ENCODE measurements at places on chromosomes 2 and 18.

- no peak for DNase-seq
These were observed 122.4 kb upstream of the ZNF236 start for GRCh38 chr18:76699923-76700322.

- DNase-seq: no peak
These were observed 58.5 kb upstream of the TWIST2 start for GRCh38 chr2:238789317-238789806.

DNA sequence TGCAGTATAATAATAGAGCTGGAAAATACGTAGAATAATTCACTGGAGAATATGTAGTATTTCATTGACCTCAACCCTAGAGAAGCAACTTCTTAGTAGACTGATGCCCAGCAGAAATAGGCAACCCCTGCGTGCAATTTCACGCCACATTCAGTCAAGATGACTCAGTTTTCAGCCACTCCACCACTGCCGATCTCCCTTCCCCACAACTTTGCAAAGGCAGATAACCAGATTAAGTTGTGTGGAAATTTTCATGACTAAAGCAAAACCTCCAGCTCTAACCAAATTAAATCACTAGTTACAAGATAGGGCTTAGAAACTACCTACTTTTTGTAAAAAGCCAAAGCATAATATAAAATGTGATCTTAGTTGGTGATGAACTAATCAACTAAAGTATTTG, 63.3 kb upstream of the STK17B start:
- DNase-seq: no peak

- no peak for DNase-seq
These were observed 20.3 kb downstream of the KCNG2 start for GRCh38 chr18:79818036-79818435.

GRCh38 chr2:12178289-12179080, 432.1 kb downstream of the LPIN1 start:
- DNase-seq: no peak

- no peak for DNase-seq
These were observed 10.1 kb downstream of the IL37 start for GRCh38 chr2:112920923-112921532.

DNA sequence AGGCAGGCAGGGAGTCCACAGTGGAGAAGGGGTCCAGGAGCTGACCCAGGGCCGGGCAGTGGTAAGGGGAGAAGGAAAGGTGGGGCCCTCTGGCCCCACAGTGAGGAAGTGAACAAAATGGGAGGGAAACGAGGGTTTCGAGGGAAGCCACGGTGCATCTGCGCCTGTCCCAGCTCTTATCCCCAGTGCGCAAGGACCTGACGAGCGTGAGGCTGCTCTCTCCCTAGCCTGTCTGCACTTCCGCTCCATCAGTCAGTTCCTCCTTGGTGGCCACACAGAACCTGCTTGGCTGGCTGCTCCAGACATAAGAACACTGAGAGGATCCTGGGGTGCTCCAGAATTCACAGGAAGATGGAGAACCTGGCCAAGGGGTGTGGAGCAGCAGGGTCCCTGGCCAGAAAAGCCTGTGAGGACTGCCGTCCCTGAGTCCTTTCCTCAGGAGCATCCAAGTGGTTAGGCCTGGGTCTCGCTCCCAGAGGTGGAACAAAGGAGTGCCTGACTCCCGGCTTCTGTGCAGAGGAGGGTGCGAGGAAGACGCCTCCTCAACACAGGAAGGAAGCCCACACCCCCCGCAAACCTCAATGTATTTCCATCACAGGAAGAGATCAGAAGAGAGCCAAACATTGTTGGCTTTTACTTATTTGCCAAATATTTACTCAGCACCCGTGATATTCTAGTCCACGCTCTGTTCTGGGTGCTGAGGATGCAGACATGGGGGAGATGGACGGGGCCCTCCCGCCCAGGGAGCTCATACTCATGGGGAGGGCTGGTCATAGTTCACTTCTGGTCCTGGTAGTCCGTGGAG, 43.7 kb upstream of the SEMA4C start:
- no peak for DNase-seq

GRCh38 chr2:111656894-111657293, 227.1 kb downstream of the ANAPC1 start:
- no peak for DNase-seq

- no peak for DNase-seq
These were observed 154.0 kb downstream of the LDLRAD4 start for GRCh38 chr18:13372531-13372951.

DNA sequence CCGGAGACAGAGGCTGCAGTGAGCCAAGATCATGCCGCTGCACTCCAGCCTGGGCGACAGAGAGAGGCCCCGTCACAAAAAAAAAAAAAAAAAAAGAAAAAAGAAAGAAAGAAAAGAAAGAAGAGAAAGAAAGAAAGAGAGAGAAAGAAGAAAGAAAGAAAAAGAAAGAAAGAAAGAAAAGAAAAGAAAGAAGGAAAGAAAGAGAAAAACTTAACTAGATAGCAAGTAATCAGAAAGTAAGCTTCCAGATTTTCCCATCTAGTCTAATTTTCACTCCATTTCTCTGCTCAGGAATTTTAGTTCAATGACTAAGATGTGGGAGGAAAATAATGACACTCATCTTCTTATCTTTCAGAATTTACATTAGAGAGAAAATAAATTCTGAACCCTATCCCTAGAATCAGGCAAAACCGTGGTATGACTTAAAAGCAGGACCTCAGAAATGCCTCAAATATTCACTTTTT, 2.4 kb downstream of the GFPT1 start:
- no peak for DNase-seq

DNA sequence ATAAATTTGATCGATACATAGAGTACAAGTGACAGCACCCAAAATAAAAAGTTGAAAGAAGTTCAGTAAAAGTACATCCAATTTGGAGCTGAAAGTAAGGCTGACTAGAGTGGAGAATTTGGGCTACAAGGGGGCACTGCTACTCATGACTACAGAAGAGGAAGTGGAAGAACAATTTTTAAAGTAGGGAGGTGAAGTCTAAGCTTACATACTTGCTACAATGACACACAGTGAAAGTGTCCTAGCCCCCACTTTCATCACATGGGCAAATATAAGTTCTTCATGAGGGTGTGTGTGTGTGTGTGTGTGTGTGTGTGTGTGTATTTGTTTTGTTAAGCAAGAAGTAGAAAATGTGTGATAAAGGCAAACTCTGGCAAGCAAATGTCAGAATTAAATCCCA, 45.7 kb downstream of the MAP3K2 start:
- DNase-seq: no peak

DNA sequence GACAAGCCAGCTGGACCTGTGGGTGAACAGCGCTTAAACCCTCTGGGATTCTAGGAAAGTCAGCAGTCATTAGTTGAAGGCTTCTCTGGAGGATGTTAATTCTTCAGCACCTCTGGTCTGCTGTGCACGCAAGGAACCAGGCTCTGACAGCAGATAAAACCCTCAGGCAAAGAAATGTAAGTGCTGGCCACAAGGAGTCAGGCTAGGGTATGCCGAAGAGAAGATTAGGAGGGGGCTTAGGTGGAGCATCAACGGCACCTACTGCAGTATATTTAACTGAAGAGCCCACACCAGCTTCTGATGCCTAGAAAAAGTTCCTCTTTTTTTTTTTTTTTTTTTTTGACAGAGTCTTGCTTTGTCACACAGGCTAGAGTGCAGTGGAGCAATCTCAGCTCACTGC, 304.2 kb upstream of the MC4R start:
- DNase-seq: no peak
